Fibroblast of lung (primary cell): ENCODE measurements at places on chromosomes 12 and 14. TPM values are rescaled to one million over a fixed set of nuclear protein-coding genes. Genes with fewer than 3 reads are reported as not detected.

The PYGL gene
- total RNA-seq, result 58.6 and 76.8 TPM in 2 replicates

The GUCY2C gene
- total RNA-seq, result not detected in 2 replicates

The TDRD9 gene
- 0.50 and 1.0 TPM in 2 replicates for total RNA-seq

The NEUROD4 gene
- not detected in 2 replicates for total RNA-seq

The LRRC43 gene
- total RNA-seq, result 1.8 and 3.6 TPM in 2 replicates

The OR10G3 gene
- total RNA-seq, result not detected in 2 replicates

The SOAT2 gene
- total RNA-seq, result under 0.01 TPM in 1 of 2 replicates, not detected in the other

The MIP gene
- total RNA-seq, result not detected in 2 replicates

The ACRBP gene
- under 0.01 and 0.33 TPM in 2 replicates for total RNA-seq

The MORN3 gene
- 0.77 and 0.83 TPM in 2 replicates for total RNA-seq
